ENCODE measurements at places on chromosomes 11 and 22. TPM values are rescaled to one million over a fixed set of nuclear protein-coding genes. Genes with fewer than 3 reads are reported as not detected.

DNA sequence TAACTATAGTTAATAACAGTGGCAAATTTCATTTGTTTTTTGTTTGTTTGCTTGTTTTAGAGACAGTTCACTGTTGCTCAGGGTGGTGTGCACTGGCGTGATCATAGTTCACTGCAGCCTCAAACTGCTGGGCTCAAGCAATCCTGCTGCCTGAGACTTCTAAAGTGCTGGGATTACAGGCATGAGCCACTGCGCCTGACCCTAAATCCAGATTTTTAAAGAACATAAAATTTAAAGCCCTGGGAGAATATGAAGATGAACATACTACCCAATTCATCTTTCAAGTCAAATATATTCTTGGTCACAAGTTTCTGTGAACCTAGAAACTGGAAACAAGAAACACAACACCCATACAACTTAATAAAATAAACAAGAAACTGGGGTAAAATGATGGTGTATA, 28.1 kb downstream of the RRAS2 start:
- H3K27me3 ChIP-seq, result no peaks in the 10 kb centered on the region
- H3K4me1 ChIP-seq, result no peaks in the 10 kb centered on the region
- DNase-seq, result no peak
- no peaks in the 10 kb centered on the region for H3K36me3 ChIP-seq

GRCh38 chr22:24156141-24156912, 25.0 kb upstream of the SUSD2 start:
- peak; percentile 80 for DNase-seq
- H3K36me3 ChIP-seq, result peaks cover 28% of the 10 kb centered on the region
- peak overlapping the region; percentile 70 for H3K4me3 ChIP-seq
- peak overlapping the region; percentile 31 for H3K27ac ChIP-seq

- no peak for DNase-seq
- no peaks in the 10 kb centered on the region for H3K4me1 ChIP-seq
- no peak overlapping the region for H3K27ac ChIP-seq
- H3K4me3 ChIP-seq, result no peak overlapping the region
- no peaks in the 10 kb centered on the region for H3K27me3 ChIP-seq
Measured at GRCh38 chr11:44798607-44798972, 71.8 kb downstream of the TSPAN18 start.

GRCh38 chr11:115418626-115419025, 85.6 kb downstream of the CADM1 start:
- DNase-seq, result no peak
- H3K4me3 ChIP-seq, result no peak overlapping the region
- no peaks in the 10 kb centered on the region for H3K27me3 ChIP-seq
- H3K27ac ChIP-seq, result no peak overlapping the region
- H3K36me3 ChIP-seq, result no peaks in the 10 kb centered on the region

GRCh38 chr11:14454861-14455632, 44.6 kb downstream of the COPB1 start:
- no peaks in the 10 kb centered on the region for H3K4me1 ChIP-seq
- H3K36me3 ChIP-seq, result peaks cover 31% of the 10 kb centered on the region
- H3K27ac ChIP-seq, result no peak overlapping the region
- H3K27me3 ChIP-seq, result no peaks in the 10 kb centered on the region

DNA sequence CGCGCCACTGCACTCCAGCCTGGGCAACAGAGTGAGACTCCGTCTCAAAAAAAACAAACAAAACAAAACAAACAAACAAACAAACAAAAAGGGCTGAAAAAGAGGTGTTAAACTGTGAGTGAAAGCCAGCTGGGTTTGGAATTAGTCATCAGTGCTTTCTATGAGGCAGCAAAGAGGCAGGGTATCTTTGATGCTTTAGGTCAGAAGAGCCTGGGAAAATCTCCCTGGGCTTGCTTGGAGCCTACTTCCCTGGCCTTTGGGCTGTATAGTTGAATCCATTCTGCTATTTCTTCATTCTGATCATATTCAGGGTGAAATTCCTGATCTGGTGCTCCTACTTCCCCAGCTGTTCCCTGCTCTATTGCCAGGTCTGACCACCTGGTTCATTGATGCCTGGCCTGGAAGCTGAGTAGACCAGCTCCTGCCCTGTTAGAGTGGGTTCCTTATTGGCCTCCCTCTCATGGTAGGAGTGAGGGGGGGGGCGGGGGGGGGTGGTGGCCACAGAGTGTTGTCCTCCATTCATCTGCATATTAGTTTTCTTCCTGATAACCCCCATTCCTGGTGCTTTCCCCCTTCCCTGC, 65.6 kb downstream of the INSC start:
- H3K27ac ChIP-seq, result no peak overlapping the region
- no peaks in the 10 kb centered on the region for H3K36me3 ChIP-seq
- no peaks in the 10 kb centered on the region for H3K27me3 ChIP-seq
- H3K4me3 ChIP-seq, result no peak overlapping the region
- no peak for DNase-seq

DNA sequence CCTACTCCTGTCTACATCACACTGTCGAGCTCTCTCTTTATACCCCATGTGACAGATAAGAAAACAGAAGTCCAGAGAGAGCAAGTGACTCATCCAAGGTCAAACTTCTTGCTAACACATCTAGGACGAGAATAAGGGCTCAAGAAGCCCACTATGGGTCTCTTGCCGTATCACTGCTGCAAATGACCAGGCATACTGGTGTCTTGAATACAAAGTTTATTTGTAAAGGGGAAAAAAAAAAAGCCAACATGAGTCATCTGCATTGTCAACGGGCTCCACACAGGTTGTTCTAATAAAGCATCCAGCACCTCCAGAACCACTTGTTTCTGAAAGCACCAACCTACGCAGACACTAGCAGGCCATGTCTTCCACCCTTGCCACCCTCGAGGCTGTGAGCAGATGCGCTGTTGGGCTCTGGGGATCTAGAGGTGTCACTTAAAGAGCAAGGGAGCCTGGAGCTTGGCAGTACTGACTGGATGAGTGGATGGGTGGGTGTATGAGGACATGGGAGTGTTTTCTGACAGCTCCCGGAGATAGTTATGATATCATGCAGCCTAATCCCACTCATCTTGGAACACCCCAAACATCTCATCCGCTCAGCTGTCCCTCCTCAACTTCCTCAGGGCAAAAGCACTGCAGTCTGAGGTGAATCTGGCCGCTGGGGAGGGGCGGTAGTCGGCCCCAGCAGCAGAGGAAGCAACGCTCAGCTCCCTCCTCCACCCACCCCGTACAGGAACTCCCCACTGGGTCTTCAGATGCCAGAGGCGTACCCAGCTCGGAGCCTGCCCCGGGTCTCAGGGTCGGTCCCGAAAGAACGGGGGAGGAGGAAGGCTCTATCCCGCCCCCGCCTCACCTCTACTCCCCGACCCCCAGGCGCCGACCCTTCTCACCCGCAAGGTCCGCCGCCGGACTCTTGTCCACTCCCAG, 1.0 kb downstream of the SMCO4 start:
- H3K27me3 ChIP-seq, result no peaks in the 10 kb centered on the region
- H3K4me3 ChIP-seq, result peak overlapping the region; percentile 74
- H3K4me1 ChIP-seq, result peaks cover 28% of the 10 kb centered on the region
- peak overlapping the region; percentile 43 for H3K27ac ChIP-seq

DNA sequence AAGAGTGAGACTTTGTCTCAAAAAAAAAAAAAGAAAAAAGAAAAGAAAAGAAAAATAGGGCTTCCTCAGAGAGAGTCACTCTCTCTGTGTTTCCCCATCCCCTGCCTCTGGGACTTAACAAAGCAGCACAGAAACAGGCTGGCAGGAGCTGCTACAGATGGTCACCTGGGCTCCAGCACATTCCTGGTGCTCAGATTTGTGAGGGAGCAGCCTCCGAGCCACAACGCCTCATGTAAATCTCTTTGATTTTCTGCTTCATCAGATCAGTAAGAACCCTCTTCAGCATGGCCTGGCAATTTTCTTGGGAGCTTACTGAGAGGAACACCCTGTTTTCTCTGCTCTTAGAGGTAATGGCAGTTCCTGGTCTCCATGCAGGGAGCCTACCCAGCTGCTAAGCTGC, 15.2 kb upstream of the LDHA start:
- peaks cover 16% of the 10 kb centered on the region for H3K4me1 ChIP-seq
- no peak for DNase-seq
- H3K27ac ChIP-seq, result no peak overlapping the region
- no peaks in the 10 kb centered on the region for H3K27me3 ChIP-seq
- H3K36me3 ChIP-seq, result no peaks in the 10 kb centered on the region
- H3K4me3 ChIP-seq, result no peak overlapping the region

DNA sequence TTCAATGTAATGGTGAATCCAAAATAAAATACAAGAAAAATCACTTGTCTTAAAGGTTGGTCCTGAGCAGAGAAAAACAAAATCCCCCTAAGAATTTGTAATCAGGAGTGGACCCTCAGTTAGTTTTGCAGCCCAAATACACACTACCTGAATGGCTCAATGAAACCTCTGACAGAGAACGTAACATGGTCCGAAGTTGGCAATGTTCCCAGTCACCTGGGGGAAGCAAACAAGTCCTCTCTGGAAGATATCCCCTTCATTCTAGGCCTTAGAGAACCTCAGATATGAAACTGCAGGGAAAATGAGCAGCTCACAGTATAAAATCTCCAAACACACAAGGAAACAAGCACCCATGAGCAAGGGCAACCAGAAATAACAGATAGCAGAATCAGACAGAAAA, 58.2 kb downstream of the MORC2 start:
- H3K27ac ChIP-seq, result no peak overlapping the region
- H3K36me3 ChIP-seq, result peaks cover 12% of the 10 kb centered on the region
- H3K27me3 ChIP-seq, result no peaks in the 10 kb centered on the region
- no peak for DNase-seq
- no peak overlapping the region for H3K4me3 ChIP-seq

- H3K27ac ChIP-seq, result no peak overlapping the region
- H3K36me3 ChIP-seq, result peaks cover 84% of the 10 kb centered on the region
- H3K4me1 ChIP-seq, result no peaks in the 10 kb centered on the region
- no peak overlapping the region for H3K4me3 ChIP-seq
- H3K27me3 ChIP-seq, result no peaks in the 10 kb centered on the region
Measured at GRCh38 chr22:20805972-20806471, 32.1 kb downstream of the SERPIND1 start.

DNA sequence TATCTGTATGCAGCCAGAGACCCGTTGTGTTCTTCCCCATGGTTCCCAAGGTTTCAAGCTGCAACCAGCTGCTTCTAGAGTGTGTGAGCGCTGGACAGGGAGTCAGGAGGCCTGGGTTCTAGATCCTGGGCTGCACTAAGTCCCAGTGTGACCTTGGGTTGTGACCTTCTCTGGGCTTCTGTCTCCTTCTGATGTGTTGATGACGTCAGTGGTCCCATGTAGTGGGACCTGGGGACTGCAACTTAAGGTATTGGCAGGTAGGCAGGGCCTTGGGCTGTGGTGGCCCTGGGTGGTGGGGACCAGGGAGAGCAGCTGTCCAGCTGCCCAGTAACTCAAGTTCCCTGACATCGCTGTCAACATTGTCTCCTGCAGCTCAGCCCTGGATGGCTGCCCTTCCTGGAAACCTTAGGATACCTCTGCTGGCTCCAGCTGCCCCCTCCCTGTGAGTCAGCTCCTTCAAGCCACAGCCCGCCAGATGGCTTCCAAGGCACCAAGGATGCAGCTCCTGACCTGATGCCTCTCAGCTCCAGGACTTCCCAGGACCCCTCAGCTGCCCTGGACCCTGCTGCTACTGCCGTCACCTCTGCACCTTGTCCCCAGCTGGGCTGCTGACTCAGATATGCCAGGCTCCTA, 1.3 kb upstream of the PVALB start:
- no peaks in the 10 kb centered on the region for H3K36me3 ChIP-seq
- H3K27me3 ChIP-seq, result peaks cover 62% of the 10 kb centered on the region
- peaks cover 12% of the 10 kb centered on the region for H3K4me1 ChIP-seq
- H3K4me3 ChIP-seq, result no peak overlapping the region
- DNase-seq, result no peak
- no peak overlapping the region for H3K27ac ChIP-seq

DNA sequence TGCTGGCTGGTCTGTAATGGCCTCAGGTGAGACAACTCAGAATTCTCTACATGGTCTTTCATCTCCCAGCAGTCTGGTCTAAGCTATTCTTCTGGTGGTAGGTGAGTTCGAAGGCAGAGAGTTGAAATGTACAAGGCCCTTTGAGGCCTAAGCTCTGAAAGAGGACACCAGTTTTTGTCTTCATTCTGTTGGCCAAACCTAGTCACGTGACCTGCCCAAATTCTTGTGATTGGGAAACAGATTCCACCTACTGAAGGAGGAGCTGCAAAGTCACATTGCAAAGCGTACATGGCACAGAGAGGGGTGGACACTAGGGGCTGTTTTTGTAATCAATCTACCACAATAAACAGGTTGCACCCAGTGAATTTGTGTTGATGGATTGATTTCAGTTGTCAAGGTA, 193.5 kb downstream of the NAV2 start:
- H3K27me3 ChIP-seq, result no peaks in the 10 kb centered on the region
- H3K4me1 ChIP-seq, result no peaks in the 10 kb centered on the region
- no peaks in the 10 kb centered on the region for H3K36me3 ChIP-seq

- H3K4me1 ChIP-seq, result no peaks in the 10 kb centered on the region
- no peaks in the 10 kb centered on the region for H3K36me3 ChIP-seq
- no peak overlapping the region for H3K4me3 ChIP-seq
- H3K27ac ChIP-seq, result no peak overlapping the region
- no peaks in the 10 kb centered on the region for H3K27me3 ChIP-seq
Measured at GRCh38 chr22:26910845-26911244, 253.5 kb downstream of the MIAT start.

- no peak for DNase-seq
- no peak overlapping the region for H3K27ac ChIP-seq
- H3K4me3 ChIP-seq, result no peak overlapping the region
- H3K4me1 ChIP-seq, result no peaks in the 10 kb centered on the region
Measured at GRCh38 chr22:19820880-19821522, 33.7 kb downstream of the GNB1L start.

DNA sequence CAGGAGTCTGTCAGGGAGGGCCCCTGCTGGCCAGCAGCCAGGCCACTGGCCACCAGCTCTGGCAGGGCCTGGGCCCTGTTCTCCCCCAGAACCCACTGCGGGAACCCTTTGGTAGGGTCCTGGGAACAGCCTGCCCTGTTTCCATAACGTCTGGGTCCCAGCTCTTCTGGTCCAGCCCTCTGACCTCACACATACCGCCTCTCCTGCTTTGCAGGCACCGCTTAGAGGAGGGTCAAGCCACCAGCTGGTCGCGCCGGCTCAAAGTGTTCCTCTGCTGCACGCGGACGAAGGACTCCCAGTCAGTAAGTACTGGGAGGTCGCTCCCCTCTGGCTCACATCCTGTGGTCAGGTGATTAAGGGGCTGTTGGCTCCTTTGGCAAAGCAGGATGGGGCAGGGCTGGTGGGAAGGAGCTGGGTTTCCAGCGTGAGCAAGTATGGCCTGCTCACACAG, 26.6 kb upstream of the MYRF start:
- H3K27ac ChIP-seq, result no peak overlapping the region
- no peak overlapping the region for H3K4me3 ChIP-seq
- H3K4me1 ChIP-seq, result no peaks in the 10 kb centered on the region
- DNase-seq, result no peak
- no peaks in the 10 kb centered on the region for H3K27me3 ChIP-seq

GRCh38 chr22:30249049-30250038, 2.8 kb upstream of the LIF start:
- H3K4me3 ChIP-seq, result no peak overlapping the region
- H3K27me3 ChIP-seq, result peaks cover 6% of the 10 kb centered on the region
- H3K36me3 ChIP-seq, result no peaks in the 10 kb centered on the region
- no peak for DNase-seq
- peaks cover 47% of the 10 kb centered on the region for H3K4me1 ChIP-seq

GRCh38 chr11:109762546-109762945, 330.6 kb upstream of the ZC3H12C start:
- no peaks in the 10 kb centered on the region for H3K4me1 ChIP-seq
- H3K27me3 ChIP-seq, result no peaks in the 10 kb centered on the region
- no peak for DNase-seq
- H3K4me3 ChIP-seq, result no peak overlapping the region
- no peak overlapping the region for H3K27ac ChIP-seq

Gene XPNPEP3
- 17.9 TPM for total RNA-seq

Gene NCF4
- total RNA-seq, result 7.7 TPM

Gene OPCML
- not detected for total RNA-seq

Gene GSTP1
- total RNA-seq, result 62.8 TPM

Gene CASP1
- total RNA-seq, result 17.6 TPM

Gene F2
- total RNA-seq, result not detected

Gene PATL1
- 51.8 TPM for total RNA-seq

Measured in CD4-positive, alpha-beta T cell (primary cell).